Sciatic nerve (tissue), 2 donors: ENCODE measurements at places on chromosomes 3 and 15. TPM values are rescaled to one million over a fixed set of nuclear protein-coding genes. Genes with fewer than 3 reads are reported as not detected.

The GHSR gene
- not detected for total RNA-seq

The ADAMTS7 gene
- 16.6 TPM for total RNA-seq

The GOLGA6L4 gene
- total RNA-seq, result 9.4 TPM

The TAMM41 gene
- total RNA-seq, result 30.6 TPM

The LRRC49 gene
- total RNA-seq, result 11.5 TPM

The GABPB1 gene
- total RNA-seq, result 17.1 TPM

The NFKBIZ gene
- 91.6 TPM for total RNA-seq

The CGNL1 gene
- 38.1 TPM for total RNA-seq

The GP5 gene
- total RNA-seq, result 0.09 TPM

The MKRN3 gene
- 2.3 TPM for total RNA-seq

DNA sequence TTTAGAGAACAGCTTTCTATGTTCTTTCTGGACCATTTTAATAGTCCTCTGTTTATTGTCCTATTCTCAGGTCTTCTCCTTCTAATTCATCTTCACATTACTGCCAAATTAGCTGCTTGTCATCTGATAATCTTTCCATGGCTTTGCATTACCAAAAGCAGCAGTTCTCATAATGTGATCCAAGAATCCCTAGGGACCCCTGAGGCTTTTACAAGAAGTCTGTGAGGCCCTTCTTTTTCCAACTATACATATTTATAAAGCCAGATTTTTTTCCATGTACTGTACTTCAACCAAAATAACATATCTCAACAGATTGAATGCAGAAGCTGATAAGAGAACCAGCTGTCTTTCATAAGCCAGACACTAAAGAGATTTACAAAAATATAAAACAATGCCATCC is 162.5 kb upstream of the BFSP2 start:
- no peak for DNase-seq

- DNase-seq, result no peak
Measured at GRCh38 chr3:51819709-51820406, 40.8 kb upstream of the IQCF6 start.

- DNase-seq, result no peak
Measured at GRCh38 chr3:153628591-153628990, 466.6 kb downstream of the RAP2B start.

- DNase-seq, result peak; percentile 64
Measured at GRCh38 chr15:66802025-66803001, 100.3 kb downstream of the SMAD6 start.

GRCh38 chr3:51669241-51670052 is 1.6 kb upstream of the TEX264 start:
- peak; percentile 90 for DNase-seq

GRCh38 chr3:139745831-139746230 is 68.1 kb upstream of the NMNAT3 start:
- DNase-seq, result no peak

DNA sequence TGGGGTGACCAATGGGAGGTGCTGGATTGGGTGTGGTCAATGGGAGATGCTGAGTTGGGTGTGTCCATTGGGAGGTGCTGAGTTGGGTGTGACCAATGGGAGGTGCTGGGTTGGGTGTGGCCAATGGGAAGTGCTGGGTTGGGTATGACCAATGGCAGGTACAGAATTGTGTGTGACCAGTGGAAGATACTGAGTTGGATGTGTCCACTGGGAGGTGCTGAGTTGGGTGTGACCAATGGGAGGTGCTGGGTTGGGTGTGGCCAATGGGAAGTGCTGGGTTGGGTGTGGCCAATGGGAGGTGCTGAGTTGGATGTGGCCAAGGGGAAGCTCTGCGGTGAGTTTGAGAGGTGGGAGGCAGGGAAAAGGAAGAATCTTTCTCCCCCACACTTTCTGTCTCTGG is 250.0 kb upstream of the PROK2 start:
- DNase-seq, result no peak

DNA sequence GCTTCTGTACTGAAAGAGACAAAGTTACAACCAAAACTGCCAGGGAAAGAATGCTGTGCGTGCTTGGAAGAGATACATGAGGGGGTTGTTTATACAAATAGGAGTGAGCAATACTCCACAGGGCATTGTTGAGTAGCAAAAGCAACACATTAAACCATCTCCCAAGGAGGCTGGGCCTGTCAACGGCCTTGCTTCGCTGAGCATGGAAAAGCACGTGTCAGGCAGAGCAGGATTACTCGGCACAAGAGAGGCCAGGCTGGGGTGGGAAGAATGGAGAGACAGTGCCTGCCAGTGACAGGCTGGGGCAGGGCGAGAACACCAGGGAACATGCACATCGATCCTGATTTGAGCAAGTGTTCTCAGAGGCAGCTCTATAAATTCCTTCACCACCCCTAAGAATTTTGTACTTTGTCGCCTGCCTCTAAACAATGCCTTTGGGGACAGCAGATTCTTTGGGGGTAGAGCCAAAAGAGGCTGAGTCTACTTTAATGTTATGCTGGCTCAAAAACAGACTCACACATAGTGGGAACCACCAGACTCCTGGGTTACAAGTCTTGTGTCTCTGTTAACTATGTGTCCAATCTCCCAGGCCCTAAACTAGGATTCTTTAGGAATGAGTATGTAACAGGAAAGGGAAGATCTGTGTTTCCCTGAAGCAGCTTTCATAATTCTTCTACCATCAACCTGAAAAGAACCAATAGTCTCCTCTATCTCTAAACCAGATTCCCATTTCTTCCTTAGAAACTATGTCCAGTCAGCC is 67.2 kb downstream of the LIPC start:
- no peak for DNase-seq

DNA sequence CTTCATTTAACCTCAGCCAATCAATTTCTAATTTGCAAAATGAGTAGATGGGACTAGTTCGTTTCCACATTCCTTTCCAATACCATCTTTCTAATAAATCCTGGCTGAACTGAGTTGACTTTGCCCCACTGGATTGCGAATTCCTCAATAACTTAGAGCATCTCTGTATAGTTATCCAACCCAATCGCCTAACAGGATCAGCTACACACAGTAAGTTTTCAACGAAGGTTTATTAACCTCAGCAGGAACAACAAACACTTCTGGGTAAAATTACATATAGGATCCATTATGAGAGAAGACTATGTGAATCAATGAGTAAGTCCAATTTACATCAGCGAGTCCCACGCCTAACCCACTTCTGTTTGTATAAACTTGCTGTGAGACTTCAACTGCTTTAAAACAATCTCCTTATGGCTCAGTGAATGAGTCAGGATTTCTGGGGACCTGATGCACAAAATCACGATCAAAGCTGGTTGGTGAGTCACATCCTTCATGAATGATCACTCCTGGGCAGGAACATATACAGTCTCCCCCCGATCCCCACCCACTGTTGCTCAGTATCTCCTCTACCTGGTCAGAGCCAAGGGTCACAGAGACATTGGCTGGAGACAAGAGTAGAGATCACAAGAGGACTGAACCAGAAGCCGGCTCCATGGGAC is 142.8 kb downstream of the EDEM1 start:
- no peak for DNase-seq

GRCh38 chr3:122969585-122970469 is 57.7 kb downstream of the SEMA5B start:
- no peak for DNase-seq

GRCh38 chr15:41494922-41495735 is 1.5 kb downstream of the ITPKA start:
- DNase-seq, result no peak

GRCh38 chr15:63791228-63791627 is 42.5 kb downstream of the HERC1 start:
- no peak for DNase-seq

DNA sequence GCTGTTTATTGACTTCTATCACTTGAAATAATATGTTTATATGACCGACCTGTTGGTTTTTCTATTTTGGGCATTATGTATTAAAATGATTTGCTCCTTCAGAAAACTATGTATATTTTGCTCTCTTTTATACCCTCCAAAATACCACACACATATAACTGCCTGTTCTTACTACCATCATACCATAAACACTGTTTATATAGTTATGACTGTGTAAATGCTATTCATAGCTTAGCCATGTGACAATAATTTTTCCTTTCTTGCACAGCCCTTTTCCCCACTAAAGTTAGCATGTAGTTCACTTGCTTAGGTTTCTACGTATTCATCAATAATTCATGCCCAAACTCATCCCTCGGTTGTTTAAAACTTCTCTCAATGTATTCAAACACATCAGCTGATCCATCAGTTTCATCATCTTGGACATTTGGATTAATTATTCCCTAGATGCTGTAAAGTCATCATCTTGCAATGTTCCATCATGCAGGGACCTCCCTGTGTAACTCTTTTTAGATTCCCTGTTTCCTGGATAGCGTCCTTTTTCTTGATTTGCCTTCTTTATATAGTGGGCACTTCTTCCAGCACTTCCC is 8.2 kb upstream of the RYK start:
- DNase-seq, result no peak
